Ascending aorta (tissue), 2 donors: ENCODE measurements at places on chromosomes 2 and 18. TPM values are rescaled to one million over a fixed set of nuclear protein-coding genes. Genes with fewer than 3 reads are reported as not detected.

Gene CYBRD1
- total RNA-seq = 222 TPM

Gene NEB
- total RNA-seq = 0.53 TPM

DNA sequence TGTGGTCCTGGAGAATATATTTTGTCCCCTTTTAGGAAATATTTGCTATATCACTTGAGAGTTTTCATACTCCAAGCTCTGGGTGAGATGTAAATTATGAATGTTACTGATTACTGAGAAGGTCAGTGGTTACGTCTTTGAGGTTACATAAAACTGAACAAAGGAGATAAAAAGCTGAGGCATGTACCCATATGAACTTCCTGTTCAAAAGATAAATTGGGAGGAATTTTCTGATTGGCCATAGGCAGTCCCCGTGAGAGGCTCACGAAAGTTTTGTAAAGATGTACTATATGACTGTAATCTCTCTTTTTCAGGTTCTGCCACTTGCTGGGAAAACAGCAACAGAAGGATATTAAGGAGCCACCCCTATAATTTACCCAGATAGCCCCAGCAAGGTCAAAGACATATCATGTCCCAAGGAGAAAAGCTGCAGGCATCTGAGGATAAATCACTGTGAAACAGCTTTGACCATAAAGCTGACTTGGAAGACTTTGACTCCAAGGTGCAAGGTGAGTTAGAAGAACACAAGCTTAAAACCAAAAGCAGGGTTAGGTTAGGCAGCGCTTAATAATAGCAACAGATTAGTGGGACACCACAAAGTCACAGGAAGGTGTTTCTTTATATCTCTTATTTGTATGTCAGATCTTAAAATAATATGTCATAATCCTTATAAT is 90.4 kb downstream of the OSBPL6 start:
- DNase-seq = no peak
- H3K36me3 ChIP-seq = no peaks in the 10 kb centered on the region
- H3K27me3 ChIP-seq = no peaks in the 10 kb centered on the region
- no peak overlapping the region for H3K4me3 ChIP-seq

DNA sequence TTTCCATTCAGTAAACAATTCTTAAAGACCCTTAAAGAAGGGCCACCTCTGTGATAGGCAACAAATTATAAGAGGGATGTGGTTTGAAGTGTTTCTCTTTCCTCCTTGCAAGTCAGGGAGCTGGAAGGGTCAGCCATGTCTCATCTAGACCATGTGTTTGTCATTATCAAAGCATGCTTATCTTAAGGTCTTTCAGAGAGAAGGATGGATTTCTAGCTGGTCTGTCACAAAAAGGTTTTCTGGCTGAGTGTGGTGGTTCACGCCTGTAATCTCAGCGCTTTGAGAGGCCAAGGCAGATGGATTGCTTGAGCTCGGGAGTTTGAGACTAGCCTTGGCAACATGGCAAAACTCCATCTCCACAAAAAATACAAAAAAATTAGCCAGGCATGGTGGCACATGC is 59.2 kb upstream of the PEX13 start:
- no peak overlapping the region for H3K4me3 ChIP-seq
- no peaks in the 10 kb centered on the region for H3K27me3 ChIP-seq
- no peaks in the 10 kb centered on the region for H3K4me1 ChIP-seq
- no peak overlapping the region for H3K27ac ChIP-seq
- no peak for DNase-seq
